Umbilical cord (tissue), 2 donors: ENCODE measurements at places on chromosomes 5 and 9. TPM values are rescaled to one million over a fixed set of nuclear protein-coding genes. Genes with fewer than 3 reads are reported as not detected.

Gene CDC14B
- 8.4 TPM for total RNA-seq

Gene C9orf153
- 0.72 TPM for total RNA-seq

Gene ADAMTS2
- total RNA-seq: 152 TPM

Gene MARVELD2
- 3.9 TPM for total RNA-seq

Gene FPGS
- 52.2 TPM for total RNA-seq

Gene TSSK1B
- total RNA-seq: 2.9 TPM

Gene ENHO
- not detected for total RNA-seq

Gene CAVIN4
- total RNA-seq: 2.4 TPM

Gene HSPB3
- 14.2 TPM for total RNA-seq

Gene RALGDS
- total RNA-seq: 21.9 TPM

Gene OLFML2A
- 9.6 TPM for total RNA-seq

Gene WDR38
- not detected for total RNA-seq

Gene SLC24A2
- total RNA-seq: 2.6 TPM

Gene ACTBL2
- 3.1 TPM for total RNA-seq

Gene NIM1K
- total RNA-seq: 1.2 TPM

Gene GARIN3
- not detected for total RNA-seq

Gene ANKRD18A
- 1.4 TPM for total RNA-seq

Gene SPRY4
- total RNA-seq: 3.1 TPM

Gene POLR3G
- total RNA-seq: 2.9 TPM

Gene HAPLN1
- total RNA-seq: 7.5 TPM

Gene LARP1
- total RNA-seq: 24.8 TPM

Gene BTNL8
- not detected for total RNA-seq

Gene SPATA31D4
- 1.7 TPM for total RNA-seq

Gene SCGB3A2
- not detected for total RNA-seq

Gene SNCB
- not detected for total RNA-seq

Gene POU4F3
- total RNA-seq: not detected

Gene ARSI
- total RNA-seq: 15.9 TPM

Gene DBH
- 0.72 TPM for total RNA-seq

Gene BAAT
- total RNA-seq: 1.2 TPM

Gene PTPDC1
- total RNA-seq: 16.1 TPM

Gene OCLN
- total RNA-seq: 12.5 TPM

Gene LRRC70
- 1.9 TPM for total RNA-seq

Gene GPR151
- total RNA-seq: 1.2 TPM

Gene MEIKIN
- total RNA-seq: not detected

Gene RNF20
- total RNA-seq: 23.1 TPM

Gene ZMYND19
- total RNA-seq: 14.2 TPM

Gene ZNF367
- total RNA-seq: 7.0 TPM

Gene CDH9
- total RNA-seq: 6.5 TPM

Gene LAMC3
- 17.8 TPM for total RNA-seq

Gene SV2C
- 1.2 TPM for total RNA-seq

Gene PCDHGA9
- 11.1 TPM for total RNA-seq

Gene ELOVL7
- total RNA-seq: 1.9 TPM

Gene C9
- 0.24 TPM for total RNA-seq

Gene SELENOP
- total RNA-seq: 148 TPM

Gene SUSD3
- not detected for total RNA-seq

Gene DNAI1
- total RNA-seq: not detected

Gene PPIC
- 160 TPM for total RNA-seq

Gene UNC13B
- total RNA-seq: 12.0 TPM

Gene PHF24
- 1.9 TPM for total RNA-seq

Gene C9orf50
- total RNA-seq: 1.2 TPM

Gene PTPRD
- total RNA-seq: 29.1 TPM

Gene NR2F1
- 32.7 TPM for total RNA-seq

Gene SPOUT1
- total RNA-seq: 7.7 TPM

Gene CCDC180
- 13.0 TPM for total RNA-seq

Gene HTR4
- total RNA-seq: 1.7 TPM

Gene OTULINL
- total RNA-seq: 3.1 TPM

Gene STC2
- total RNA-seq: 34.2 TPM

Gene RFK
- total RNA-seq: 14.7 TPM

Gene INSL6
- total RNA-seq: 6.3 TPM

Gene PCDHB10
- total RNA-seq: 5.5 TPM
